ENCODE measurements at places on chromosomes 12 and 14.

GRCh38 chr14:89881839-89882238 is 72.7 kb downstream of the EFCAB11 start:
- DNase-seq: no peak

- DNase-seq: no peak
Measured at GRCh38 chr14:95323917-95324316, 4.2 kb upstream of the CLMN start.

DNA sequence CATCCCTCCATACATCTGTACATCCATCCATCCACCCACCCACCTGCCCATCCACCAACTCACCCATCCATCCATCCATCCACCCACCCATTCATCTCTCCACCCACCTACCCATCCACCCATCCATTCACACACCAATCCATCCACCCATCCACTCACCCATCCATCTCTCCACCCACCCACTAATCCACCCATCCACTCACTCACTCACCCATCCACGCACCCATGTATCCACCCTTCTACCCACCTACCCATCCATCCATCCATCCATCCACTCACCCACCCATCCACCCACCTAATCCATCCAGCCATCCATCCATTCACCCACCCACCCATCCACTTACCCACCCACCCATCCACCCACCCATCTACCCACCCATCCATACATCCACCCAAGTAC is 16.2 kb downstream of the GALNT9 start:
- no peak for DNase-seq

GRCh38 chr14:29078810-29079522 is 312.4 kb downstream of the FOXG1 start:
- no peak for DNase-seq

- DNase-seq: no peak
Measured at GRCh38 chr14:83312511-83312910, 1778.9 kb upstream of the SEL1L start.

DNA sequence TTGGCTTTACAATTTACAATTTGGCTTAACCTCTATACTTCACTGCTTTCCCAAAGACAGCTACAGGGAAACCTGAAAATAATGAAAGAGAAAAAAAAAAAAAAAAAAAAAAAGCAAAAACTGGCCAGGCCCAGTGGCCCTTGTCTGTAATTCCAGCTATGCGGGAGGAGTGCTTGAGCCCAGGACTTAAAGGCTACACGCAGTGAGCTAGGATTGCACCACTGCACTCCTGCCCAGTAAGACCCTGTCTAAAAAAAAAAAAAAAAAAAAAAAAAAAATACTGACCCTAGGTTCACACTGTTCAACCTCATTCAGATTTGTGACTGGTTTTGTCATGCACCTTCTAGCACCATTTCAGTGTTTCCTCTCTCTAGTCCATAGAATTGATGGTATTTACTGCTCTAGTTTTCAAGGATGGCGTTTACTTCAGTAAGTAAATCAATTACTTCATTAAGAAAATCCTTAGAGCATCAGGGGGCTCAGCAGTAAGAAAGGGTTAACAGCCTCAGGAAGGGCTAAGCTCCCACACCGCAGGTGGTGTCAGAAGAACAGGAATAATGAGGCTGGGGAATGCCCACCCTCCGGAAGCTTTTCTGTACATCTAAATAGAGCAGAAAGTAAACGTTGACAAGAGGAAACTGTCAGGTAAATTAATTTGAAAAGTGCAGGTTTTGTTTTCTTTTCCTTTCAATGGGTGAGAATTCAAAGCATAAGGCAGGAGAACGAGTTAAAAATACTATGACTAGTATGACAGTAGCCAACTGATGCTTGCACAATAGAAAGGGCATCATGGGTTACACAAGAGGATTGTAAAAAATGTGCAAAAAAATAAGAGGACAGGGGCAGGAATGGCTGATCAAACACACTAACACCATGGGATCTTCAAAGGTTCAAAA is 115.0 kb upstream of the MDM1 start:
- DNase-seq: no peak

DNA sequence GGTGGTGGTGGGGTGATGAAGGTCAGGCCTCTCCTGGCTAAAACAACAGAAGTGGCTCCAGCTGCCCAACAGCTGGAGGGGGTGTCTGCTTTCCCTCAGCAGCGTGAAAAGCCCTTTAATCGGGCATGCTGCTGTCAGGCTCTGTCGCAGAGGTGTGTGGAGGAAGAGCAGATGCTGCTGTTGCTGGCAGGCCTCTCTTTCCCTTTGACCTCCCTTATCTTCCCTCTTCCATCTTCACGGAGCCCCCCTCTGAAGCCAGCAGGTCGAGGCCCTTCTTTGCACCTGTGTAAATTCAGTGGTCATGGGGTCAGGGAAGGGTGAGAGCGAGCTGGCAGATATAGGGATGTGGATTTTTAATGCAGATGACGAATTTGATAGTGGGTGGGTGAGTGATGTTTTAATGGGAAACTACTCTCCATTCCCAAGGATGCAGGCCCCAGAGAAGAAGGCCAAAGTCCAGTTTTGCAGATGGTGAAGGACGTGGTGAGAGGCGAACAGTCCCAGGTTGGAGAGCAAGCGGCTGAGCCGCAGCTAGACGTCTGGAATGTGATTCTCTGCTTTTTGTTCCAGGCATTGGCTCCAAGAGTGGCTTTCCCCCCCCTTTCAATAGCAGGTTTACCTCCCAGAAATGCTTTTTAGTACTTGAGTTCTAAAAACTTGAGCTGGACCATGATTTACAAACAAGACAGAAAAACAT is 64.0 kb downstream of the SMOC1 start:
- DNase-seq: no peak

DNA sequence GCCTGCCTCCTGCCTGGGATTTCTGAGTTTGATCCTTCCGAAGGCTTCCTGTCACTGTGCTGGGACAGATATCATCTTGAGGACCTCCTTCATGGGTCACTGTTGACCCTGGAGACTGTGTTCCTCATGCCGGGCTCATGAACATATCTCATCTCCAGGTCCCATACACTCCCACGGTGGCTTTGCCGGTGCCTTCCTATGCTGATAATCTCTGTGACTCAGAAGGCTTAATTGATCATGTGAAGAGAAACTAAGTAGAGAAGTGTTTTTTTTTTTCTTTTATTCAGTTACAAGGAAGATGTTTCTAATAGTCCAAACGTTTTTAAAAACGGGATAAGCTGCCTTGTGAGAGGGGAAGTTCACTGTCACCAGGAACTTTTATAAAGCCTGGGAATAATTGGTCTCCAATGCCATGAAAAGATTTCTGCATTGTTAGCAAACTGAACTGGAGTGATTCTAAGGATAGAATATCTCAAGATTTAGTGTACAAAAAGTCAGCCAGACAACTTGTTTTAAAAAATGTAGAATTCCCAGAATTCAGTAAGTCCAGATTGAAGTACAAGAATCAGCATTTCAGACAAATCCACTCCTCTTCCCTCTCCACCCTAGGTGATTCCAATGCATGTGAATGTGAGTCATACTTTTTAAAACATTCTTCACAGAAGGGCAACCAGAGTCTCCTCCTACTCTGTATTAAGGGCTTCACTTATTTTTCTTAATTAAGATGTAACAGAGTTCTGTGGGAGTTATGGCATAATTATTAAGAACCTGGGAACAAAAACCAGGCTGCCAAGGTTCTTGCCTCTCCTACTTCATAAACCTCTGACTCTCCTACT is 139.8 kb upstream of the LGR5 start:
- no peak for DNase-seq

GRCh38 chr12:123849517-123849916 is 87.4 kb downstream of the DNAH10 start:
- DNase-seq: no peak
